ENCODE measurements at places on chromosomes 6 and 20.

DNA sequence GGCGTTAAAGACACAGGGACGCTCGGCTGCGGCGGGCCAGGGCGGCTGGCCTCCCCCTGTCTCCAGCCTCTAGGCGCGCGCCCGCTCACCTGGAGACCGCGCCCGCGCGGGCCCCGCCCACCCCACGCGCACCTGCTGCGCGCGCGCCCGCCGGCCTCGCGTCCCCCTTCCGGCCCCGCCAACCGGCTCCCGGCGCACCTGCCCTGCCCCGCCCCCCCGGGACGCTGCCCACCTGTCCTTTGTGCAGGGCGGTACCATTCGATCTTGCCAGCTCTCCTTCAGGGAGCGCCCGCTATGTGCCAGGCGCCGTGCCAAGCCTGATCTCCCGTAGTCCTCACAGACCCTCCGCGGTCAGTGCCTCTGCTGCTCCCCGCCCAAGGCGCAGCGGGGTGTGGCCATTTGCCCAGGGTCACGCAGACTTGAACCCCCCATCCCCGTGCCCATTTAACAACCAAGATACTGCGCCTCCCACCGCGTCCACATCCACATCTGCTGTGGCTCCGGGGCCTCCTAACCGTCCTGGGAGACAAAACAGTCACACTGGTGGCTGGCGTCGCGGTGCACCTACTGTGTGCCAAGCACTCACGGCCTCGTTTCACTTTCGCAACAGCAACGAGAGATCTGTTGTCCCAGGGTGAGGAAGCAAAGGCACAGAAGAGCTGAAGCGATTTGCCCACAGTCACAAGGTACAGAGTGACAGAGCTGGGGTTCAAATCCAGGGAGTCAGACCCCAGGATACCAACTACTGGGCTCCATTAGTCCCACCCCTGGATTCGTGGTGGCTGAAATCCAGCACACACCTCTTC lies 48.1 kb downstream of the NOL4L start:
- peak; percentile 86 for DNase-seq

DNA sequence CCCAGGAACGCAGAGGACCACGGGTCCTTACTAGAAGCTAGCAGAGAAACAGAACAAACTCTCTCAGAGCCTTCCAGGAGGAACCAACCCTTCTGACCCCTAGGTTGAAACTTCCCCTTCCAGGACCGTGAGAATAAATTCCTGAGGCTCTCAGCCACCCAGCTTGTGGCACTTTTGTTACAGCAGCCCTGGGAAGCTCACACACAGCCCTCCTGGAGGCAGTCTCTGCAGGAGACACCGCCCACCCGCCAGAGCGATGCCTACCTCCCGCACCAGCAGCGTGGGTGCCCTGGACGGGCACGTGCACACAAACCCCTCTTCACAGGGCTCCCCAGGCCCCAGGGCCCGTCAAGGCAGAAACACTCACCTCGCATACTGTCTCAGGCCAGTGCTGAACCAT lies 4.2 kb downstream of the RNASET2 start:
- no peak for DNase-seq

GRCh38 chr20:61449057-61449609 lies 197.1 kb downstream of the CDH4 start:
- no peak for DNase-seq

DNA sequence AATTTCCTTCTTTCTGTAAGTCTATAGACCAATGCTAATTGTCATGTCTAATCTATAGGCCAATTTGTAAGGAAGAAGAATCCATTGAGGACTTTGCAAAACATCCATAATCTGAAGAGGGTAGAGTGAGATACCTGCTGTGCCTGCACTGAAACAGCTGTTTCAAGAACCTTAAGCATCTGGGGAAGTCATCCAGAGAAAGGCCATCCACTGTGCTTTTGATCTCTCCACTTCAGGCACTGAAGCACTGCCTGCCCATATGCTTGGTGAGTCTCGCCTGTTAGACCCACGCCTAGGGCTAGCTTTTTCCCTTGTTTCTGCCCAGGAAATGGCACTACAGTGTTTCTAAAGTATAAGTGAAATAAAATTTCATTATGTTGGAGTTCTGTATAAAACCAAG lies 921.8 kb upstream of the EPHA7 start:
- no peak for DNase-seq

GRCh38 chr20:35085477-35086225 lies 7.0 kb downstream of the TRPC4AP start:
- DNase-seq = no peak

- no peak for DNase-seq
Measured at GRCh38 chr6:17397764-17398194, 4.4 kb downstream of the CAP2 start.

DNA sequence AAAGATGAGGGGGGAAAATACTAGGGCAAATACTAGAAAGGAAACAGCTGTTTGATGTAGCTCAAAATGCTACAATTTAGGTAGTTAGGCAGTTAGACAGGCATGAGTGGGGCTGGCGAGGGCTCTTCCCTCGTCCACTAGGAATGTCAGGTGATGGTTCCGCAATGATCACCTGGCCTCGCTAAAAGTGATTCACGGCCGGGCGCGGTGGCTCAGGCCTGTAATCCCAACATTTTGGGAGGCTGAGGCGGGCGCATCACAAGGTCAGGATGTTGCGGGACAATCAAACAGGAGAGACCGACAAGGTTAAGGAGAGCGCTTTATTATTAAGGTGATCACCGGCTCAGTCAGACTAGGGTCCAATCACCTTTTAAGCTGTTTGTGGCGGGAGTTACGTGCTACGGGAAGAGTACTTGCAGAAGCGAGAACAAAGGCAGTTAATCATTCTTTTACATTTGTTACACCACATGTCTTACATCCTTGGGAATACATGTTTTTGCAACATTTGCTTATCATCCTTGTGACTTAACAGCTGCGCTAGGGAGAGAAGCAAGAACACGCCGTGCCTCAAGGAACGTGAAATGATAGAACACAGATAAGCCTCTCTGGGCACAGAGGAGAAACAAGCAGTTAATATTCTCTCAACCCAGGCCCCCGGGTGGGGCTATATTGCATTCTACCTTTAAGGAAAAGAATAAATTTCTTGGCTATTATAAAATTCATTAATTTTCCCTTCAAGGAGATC lies 1025.4 kb downstream of the EYS start:
- no peak for DNase-seq

DNA sequence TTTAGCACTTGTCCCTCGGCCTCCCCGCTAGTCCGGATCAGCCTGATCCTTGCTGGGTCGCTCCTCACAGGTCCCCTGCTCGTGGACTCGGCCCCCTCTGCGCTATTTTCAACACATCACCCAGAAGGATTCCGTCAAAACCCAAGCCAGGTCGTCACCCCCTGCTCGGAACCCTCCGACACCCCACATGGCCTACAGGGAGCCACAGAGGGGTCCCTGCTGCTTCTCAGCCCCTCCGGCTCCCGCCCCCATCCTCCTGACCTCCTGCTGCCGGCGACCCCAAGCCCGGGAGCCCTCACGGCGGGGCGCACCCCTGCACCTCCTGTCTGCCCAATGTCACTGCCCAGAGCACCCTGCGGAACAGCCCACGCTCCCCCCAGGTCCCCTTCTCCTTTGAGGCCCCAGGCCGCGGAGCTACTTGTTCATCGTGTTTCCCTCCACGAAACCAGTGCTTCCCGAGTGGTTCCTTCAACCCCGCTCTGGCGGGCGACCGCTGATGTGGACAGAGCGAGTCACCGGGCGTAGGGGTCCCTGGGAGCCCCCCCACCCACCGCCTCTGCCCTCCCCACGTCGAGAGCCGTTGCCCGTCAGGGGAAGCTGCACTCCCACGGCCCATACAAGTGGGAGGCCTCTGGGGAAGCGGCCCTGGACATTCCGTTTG lies 638 bp upstream of the MYL9 start:
- DNase-seq = no peak

DNA sequence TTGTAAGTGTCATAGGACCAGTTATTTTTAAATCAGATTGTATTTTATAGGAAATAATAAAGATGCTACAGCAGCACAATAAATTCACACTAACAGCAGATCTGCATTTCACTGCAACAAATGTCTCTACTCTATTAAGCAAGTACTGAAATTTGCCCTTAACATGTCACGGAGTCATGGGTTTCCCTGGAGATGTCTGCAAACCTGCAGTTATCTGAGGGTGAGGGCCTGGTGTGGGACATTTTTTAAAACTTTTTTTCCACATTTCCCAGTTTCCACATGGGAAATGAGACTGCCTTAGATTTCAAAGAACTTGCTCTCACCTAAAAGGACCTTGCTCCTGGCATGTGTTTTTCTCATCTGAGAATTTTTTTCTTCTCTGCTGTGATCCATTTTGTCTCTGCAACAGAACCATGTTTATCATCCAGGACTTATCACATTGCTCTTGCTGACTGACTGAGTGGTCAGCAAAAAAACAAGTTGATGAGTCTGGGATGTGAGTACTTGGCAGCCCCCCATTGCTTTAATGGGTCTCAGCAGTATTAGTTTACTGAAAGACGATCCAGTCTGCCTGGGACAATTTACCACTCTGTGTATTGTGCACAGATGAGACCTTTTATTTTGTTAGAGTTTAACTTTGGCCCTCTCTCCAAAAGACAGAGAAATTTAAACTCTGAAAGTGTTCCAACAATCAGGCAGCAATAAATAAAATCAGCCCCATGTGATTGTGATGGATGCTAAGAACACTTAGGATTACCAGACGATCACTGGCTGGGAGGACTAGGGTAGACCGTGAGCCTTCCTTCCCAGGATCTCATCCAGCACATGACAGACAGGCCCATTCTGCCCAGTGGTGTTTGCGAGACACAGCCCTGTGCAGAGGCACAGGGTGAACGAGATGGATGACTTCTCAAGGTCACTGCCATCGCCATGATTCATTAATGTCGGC lies 268.8 kb downstream of the BTBD9 start:
- no peak for DNase-seq

DNA sequence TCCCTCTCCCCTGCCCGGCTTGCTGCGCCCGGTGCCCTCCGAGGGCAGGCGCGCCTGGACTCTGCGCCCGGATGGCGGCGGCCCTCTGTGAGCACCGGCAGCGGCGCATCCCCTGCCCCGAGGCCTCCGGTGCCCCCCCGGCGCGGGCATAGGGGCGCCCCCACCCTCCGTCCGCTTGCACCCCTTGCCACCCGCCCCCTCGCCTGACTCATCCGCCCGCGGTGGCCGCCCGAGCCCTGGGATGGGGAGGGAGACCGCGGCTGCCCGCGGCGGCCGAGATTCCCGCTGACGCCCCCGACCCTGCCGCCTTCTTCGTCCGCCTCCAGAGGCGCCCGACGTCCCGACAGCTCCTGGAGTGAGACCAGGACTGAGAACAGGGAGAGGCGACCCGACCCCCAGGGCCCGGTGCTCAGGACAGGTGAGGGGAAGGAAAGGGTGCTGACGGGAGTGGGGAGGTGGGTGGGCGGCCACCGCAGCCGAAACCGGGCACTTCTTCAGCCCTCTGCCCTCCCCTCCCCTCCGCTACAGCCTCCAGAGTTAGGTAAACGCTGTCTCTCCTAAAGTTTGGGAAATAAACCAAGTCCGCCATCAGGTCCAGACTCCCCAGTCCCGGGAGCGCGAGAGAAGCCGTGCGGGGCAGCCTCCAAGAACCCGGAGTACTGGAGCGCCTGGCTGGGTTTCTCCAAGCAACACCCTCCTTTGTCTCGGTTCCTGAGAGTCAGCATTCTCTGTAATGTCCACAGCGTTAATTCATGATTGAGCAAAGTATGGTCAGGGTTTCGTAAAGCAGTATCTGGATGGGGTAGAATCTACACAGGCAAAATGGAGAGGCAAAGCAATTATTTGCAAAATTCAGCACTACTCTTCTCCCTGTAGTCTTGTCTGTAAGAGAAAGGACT lies 539 bp downstream of the TMEM200A start:
- DNase-seq = no peak

- no peak for DNase-seq
Measured at GRCh38 chr6:157412791-157413190, 31.8 kb downstream of the ZDHHC14 start.

DNA sequence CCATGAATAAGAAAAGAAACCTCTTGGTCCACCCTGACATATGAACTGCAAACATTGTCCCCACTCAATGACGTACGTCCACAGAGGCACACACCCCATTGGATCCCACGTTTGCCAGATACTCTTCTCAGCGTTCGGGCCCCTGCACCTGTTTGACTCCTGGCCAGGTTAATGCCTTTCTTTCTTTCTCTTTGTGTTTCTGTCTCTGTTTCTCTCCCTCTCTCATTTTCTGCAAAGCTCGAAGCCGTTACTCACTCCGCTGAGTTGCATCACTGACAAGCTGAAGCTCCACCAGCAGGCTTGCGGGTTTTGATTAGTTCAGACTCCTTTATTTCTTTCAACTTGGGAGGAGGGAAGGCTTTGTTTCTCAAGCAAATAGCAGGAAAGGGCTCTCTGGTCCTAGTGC lies 135.5 kb upstream of the SUPT3H start:
- DNase-seq = peak; percentile 81

GRCh38 chr6:14626556-14626955 lies 509.0 kb downstream of the CD83 start:
- DNase-seq = no peak

DNA sequence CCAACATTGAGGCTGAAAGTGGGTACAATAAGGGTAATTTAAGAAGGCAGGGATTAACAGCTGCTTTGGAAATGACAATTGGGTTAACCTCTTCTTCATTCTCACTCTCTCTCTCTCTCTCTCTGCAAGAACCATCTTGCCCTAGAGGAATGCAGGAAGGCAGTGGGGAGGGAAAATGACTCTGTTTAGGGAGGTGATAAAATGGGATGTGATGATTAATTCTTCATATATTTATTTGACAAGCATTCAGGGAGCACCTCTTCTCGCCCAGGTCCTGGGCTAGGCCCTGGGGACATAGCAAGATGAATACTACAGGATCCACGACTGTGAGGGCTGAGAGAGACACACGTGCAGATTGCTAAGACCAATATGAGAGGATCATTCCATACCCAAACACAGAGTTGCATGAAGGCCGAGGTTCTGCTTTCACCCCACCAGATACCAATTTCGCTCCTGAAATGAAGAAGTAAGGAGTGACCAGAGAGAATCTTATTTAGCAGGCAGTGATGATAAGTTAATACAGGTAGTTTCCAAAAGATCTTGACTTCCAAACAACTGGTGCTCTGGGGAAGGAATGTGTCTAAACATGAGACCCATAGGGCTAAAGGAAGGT lies 13.3 kb upstream of the PTPN1 start:
- no peak for DNase-seq

DNA sequence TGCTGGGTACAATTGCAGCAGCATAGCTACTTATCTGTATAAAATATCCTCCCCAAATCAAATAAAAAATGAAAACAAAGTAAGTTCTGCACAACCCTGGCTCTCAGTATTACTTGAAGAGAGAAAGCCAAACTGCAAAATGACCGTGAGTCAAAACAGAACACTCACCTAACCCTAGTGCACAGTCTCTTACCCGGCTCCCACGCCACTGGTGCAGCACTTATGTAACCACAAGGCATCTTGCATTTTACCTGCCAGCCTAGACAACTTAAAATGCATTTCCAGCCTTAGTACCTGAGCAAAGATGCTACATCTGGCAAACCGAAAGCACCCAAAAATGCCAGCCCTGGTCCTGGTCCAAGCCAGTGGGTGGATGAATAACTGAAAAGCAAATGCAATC lies 12.4 kb upstream of the SIRPB1 start:
- DNase-seq = no peak

DNA sequence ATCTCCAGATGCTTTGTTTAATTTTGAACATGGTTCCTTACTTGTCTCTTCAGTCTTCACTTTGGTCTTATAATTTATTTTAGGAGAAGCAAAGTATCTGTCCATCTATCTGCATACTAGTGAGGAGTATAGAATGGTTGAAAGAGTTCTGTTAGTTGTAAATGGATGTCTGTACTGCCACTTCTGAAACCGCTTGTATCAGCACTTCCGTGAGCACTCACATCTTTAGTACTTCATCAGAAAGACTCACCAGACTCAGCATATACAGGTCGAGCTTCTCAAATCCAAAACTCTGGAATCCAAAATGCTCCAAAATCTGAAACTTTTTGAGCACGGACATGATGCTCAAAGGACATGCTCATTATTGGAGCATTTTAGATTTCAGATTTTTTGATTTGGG lies 142.0 kb upstream of the GLP1R start:
- no peak for DNase-seq

All from NCI-H2029 treated with DMSO at 0.1 percent for 48 hours (cell line).